Stimulated activated CD4-positive, alpha-beta T cell treated with anti-CD3 and anti-CD28 coated beads, Interleukin-12 subunit alpha, Interleukin-12 subunit beta, amount 100 ng/mL, for 48 hours (primary cell): ENCODE measurements at places on chromosomes 6 and 20.

- no peak for DNase-seq
Observed at GRCh38 chr6:43803055-43803782, 33.2 kb downstream of the VEGFA start.

- no peak for DNase-seq
Observed at GRCh38 chr6:56514395-56514794, 128.3 kb downstream of the DST start.

GRCh38 chr6:80640176-80640575 is 533.7 kb downstream of the BCKDHB start:
- DNase-seq, result no peak

- no peak for DNase-seq
Observed at GRCh38 chr6:39494998-39495397, 172.5 kb upstream of the KCNK16 start.

GRCh38 chr20:58056921-58057686 is 171.3 kb downstream of the ANKRD60 start:
- DNase-seq, result no peak

DNA sequence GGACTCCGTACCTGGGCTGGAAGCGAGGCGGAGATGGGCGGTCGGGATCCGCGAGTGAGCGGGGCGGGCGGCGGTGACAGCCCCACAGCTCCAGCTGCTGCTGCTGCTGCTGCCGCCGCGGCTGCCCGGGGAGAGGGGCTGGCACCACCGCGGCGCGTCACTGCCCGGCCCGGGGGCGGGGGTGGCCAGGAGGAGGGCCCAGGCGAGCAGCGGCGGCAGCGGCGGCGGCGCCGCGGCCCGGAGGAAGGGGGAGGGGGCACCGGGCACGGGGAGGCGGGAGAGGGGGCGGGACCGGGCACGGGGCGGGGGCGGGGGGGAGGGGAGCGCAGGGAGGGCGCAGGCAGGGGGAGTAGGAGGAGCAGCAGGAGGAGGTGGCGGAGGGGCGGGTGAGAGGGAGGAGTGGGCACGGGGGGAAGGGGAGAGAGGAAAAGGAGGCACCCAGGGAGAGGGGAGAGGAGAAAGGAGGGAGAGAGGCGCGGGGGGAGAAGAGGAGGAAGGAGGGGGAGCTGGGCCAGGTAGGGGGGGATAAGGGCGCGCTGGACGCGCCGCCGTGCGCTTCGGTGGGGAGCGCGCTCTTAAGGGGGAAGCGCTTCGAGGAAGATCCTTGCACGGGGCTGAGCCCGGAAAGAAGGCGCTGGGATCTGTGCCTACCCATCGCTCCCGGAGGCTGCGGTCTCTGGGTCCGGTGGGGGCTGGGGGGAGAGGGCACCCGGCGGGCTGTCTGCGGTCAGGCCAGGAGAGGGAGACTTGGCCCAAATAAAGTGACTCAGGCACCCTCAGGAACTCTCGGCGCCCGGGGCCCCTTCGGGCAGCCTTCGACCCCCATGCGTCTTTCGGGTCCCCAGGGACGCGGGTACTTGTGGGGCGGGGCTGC is 101.5 kb downstream of the NOL4L start:
- DNase-seq, result no peak

- DNase-seq, result no peak
Observed at GRCh38 chr6:97524811-97525210, 241.8 kb upstream of the MMS22L start.

DNA sequence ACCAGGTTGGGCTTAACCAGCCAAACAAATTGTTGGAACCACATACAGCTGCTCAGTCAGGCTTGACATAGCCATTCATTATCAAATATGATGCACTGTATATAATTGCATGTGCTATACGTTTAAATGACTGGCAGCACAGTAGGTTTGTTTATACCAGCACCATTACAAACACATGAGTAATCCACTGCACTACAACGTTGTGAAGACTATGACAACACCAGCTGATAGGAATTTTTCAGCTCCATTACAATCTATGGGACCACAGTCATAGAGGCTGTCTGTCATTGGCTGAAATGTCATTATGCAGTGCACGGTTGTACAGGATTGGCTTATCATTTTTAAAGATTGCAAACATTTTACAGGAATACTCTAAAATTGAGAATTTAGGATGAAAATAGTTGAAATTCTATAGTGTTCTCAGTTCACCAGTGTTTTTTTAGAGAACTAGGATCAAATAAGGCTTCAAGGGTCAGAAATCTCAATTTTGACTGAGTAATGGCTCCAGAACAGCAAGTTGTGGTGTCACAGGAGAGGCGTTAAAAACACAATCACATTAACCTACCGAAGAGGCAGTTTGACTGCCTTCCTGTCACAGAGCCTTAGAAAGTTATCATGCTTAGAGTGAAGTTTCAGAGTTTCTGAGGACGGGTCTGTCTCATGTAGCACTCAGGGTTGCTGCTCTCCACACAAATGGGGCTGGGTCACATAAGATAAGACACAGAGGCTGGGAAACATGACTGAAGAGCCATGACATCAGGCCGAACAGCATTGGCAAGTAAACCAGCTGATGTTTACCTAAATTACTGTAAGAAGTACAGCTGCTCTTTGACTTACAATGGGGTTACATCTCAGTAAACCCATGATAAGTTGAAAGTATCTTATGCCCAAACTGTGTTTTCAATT is 60.7 kb upstream of the SMLR1 start:
- DNase-seq, result no peak

DNA sequence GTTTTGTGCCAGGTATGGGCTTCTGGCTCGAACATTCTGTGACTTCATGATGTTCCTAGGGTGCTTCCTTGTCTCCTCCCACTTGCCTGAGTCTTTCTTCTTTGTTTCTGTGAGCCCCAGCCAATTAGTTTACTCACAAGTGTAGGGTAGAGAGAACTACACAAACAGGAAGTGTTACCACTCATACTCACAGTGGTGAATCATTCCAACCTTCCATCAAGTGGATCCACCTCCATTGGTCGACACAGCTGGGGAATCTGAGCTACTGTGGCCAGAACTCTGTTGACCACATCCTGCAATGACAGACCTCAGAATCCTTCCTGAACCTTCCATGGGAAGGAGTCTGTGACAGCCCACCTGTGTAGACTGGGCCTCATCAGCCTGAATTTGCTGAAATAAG is 76.8 kb downstream of the UNC5CL start:
- DNase-seq, result peak; percentile 7

GRCh38 chr6:111939902-111940301 is 66.7 kb upstream of the FYN start:
- DNase-seq, result no peak

GRCh38 chr20:38926934-38927616 is 858 bp downstream of the FAM83D start:
- no peak for DNase-seq

DNA sequence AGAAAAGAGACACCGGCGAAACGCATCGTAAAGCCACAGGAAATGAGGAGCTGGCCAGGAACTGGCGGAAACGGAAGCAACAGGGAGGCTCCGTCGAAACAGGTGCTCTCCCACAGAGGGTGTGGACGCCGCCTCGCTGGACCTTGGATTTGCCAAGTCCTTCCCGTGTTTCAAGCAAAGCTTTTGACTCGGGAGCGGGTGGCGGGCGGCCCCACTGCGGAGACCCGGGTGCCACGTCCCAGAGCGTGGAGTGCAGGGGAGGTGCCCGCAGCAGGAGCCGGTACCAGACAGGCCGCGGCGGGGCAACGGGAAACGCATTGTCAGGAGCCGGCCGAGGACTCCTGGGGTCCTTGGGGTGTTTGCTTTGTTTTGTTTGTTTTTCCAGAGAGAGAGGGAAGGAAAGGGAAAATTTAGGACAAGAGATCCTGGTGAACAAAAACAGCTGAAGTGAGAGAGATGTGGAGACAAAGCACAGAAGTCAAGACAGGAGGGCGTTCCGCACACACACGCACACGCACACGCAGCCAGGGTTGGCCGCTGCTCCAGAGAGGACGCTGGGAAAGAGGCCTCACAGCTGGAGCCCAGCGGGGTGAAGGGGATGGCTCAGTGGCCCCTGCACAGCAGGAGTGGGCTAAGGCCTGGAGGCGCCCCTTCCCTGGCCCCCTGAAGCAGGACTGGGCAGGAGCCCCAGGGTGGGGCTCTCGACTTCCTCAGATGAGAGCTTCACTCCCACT is 50.9 kb upstream of the CHRNA4 start:
- DNase-seq, result no peak

- no peak for DNase-seq
Observed at GRCh38 chr6:32943864-32944649, 3.2 kb upstream of the HLA-DMB start.

- no peak for DNase-seq
Observed at GRCh38 chr20:7155282-7155681, 387.8 kb downstream of the BMP2 start.

GRCh38 chr6:157906537-157907061 is 75.1 kb upstream of the SYNJ2 start:
- DNase-seq, result no peak

DNA sequence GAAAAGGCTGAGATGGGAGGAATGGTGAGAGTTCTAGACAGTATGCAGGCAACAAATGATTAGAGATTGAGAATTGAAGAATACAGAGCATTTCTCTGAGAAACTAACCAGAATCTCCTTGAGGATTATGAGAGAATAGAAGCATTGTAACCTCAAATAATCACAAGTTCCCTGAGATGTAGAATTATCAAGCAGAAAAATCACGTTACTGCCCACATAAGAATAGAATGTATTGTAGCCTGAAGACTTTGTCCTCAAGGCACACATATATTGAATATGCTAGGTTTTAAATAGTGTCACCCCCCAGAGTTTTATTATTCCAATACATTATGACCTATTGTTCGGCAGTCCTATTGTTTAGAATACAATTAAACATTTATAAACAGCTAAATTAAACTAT is 57.2 kb downstream of the CNKSR3 start:
- DNase-seq, result no peak

DNA sequence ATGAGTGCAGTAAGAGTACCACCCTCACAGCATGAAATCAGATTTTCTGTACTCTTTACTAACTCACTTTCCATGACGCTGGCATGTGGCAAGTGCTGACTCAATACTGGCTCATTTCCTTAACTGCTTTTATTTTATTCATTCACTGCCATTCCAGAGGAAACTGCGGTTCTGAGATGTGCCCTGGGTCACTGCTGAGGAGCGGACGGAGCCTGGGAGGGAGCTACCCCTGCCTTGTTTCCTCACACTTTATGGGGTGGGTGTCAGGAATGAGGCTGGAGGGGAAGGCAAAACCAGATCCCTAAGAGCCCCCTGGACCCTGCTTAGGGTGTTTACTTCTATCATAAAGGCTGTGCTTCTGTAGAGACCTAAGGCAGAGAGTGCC is 14.4 kb downstream of the NT5E start:
- DNase-seq, result peak; percentile 40

GRCh38 chr6:127496471-127496870 is 22.7 kb downstream of the MTCL3 start:
- DNase-seq, result no peak

DNA sequence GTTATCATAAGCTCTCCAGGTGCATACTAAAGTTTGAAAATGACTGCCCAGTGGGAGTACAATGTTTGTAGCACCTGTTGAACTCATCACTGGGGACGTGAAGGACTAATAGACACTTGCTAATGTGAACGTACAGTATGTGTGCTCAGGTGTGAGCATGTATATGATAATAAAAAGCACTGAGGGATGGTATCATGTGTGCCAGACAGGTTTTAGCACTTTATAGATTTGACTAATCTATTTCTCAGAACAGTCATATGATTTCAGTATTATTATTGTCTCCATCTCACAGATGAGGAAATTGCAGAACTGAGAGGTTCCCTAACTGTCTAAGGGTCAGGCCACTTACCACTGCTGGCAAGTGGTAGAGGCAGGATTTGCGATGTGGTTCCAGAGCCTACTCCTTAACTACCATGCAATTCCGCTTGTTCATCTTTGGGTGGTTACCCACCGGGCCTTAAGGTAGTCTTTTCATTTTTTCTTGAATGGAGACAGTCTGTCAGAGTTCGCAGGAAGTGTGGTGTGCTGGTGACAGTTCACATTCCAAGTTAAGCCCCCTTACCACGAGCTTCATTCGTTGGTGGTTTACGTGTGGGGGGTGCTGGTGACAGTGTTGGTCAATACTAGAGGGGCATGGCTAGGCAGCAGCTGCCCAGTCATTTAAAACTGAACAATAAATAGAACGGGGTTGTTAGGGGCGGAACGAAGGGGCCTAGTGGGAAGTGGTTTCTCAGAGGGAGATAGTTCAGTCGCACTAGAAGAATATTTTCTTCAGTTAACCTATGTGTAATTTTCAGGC is 46.8 kb downstream of the RREB1 start:
- no peak for DNase-seq

DNA sequence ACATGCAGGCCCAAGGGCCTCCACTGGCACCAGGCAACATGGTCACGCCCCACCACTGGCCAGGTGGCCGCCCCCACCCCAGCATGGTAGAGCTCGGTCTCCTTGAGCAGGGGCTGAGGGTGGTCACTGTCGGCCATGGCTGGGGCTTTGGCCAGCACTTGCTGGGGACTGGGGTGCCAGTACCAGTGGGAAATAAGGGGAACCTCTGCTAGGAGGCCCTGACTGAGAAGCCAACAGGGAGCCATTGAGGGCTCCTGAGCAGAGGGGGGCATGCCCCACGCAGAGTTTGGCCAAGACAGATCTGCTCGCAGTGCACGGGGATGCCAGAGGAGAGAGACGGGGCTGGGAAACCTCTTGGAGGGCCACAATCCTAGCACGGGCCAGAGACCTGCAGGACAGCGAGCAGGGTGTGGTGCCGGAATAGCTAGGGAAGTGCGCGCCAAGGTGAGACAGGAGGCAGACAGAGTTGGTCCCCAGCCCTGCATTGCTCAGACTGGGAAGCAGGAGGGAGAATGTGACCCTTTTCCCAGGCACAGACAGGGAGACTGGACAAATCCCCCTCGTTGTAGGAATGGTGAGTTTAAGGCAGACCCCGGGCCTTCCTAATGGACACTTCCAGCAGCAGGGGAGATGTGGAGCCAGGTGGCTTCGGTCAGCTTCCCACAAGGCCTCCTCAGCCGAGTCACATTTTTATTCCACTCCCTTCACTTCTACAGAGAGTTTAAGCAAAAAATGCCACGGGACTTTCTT is 179.0 kb upstream of the CST7 start:
- DNase-seq, result no peak

GRCh38 chr6:30985490-30985889 is 2.0 kb downstream of the MUC21 start:
- DNase-seq, result peak; percentile 26

DNA sequence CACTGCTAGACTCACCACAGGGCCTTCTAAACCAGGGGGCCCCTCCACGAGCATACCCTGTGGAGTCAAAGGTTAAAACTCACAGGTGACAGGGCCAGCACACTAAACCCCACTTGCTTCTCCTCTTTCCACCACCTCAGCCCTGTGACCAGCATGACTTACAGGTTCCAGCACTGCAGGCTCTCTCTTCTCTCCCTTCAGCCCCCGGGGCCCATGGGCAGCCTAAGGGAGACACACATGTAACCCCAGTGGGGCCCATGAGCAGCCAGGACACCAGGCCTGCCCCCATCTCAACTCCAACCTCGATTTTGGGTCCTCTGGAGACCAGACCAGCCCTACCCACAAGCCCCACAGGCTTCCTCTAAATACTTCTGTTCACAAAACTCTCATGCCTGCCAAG is 28.0 kb downstream of the HLA-DPB1 start:
- DNase-seq, result no peak

DNA sequence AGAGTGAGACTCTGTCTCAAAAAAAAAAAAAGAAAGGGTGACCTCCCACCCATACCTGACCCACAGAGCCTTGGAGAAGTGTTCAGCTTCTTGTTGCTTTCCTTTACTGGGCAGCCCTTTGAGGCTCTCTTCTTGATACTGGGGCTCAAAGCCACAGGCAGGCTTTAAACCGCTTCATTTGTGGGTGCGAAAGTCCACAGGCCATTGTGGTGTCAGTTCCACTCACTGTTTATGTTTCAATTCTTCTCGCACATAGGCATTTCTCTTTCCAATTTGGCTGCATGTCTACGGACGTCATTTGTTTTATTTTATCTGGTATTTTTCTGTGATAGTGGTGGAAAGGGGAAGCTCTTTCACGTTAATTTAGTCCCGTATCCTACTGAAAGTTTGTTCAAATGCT is 34.6 kb downstream of the PPARD start:
- DNase-seq, result no peak
